ENCODE measurements at places on chromosomes 6 and 20.

- no peak for DNase-seq
Measured at GRCh38 chr6:2684103-2684749, 66.5 kb downstream of the MYLK4 start.

GRCh38 chr6:111609028-111609820, 3.5 kb upstream of the TRAF3IP2 start:
- no peak for DNase-seq

GRCh38 chr6:24883618-24884017, 52.1 kb downstream of the RIPOR2 start:
- DNase-seq: no peak

DNA sequence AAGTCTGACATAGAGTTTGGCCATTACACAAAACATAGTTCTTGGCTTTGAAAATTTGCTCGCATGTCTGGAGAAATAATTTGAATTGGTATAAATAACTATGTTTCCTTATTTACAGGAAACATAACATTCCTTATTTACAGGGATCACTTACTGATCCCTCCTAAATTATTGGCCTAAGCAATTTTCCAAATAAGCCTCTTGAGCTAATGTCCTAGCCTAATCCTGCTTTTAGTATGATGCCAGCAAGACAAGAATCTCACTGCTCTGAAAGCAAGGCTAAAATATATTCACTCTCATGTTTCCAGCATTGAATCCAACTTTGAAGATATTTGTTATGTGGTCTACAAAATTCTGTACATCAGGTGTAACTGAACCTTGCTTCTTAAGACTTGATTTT, 4.1 kb upstream of the TBC1D32 start:
- DNase-seq: no peak

- DNase-seq: no peak
Measured at GRCh38 chr6:153103319-153103655, 27.8 kb downstream of the RGS17 start.

GRCh38 chr6:43749461-43749860, 20.6 kb upstream of the VEGFA start:
- DNase-seq: no peak

DNA sequence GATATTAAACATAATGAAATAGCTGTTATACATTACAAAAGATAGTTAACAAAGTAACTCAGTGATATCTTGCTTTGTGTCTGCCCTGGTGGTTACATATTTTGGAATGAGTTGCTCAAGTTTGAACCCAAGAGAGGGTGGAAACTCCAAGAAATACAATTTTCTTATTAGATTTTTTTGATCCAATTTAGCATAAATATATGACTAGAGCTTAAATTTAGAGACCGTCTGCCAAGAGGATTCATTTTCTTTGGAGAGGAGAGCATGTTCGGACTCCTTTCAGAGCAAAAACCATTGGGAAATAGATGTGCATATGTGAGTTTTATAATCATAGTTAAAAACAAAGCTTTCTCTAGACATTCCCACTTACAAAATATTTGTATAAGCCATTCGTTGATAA, 353.4 kb downstream of the EPM2A start:
- no peak for DNase-seq

- DNase-seq: no peak
Measured at GRCh38 chr6:158008864-158009113, 27.1 kb downstream of the SYNJ2 start.

- DNase-seq: no peak
Measured at GRCh38 chr20:11158146-11158545, 484.3 kb upstream of the JAG1 start.

GRCh38 chr6:31769684-31770371, 7.3 kb downstream of the VWA7 start:
- DNase-seq: no peak

- no peak for DNase-seq
Measured at GRCh38 chr20:10504994-10505730, 70.1 kb downstream of the SLX4IP start.

GRCh38 chr20:6715401-6715941, 52.0 kb upstream of the BMP2 start:
- no peak for DNase-seq

DNA sequence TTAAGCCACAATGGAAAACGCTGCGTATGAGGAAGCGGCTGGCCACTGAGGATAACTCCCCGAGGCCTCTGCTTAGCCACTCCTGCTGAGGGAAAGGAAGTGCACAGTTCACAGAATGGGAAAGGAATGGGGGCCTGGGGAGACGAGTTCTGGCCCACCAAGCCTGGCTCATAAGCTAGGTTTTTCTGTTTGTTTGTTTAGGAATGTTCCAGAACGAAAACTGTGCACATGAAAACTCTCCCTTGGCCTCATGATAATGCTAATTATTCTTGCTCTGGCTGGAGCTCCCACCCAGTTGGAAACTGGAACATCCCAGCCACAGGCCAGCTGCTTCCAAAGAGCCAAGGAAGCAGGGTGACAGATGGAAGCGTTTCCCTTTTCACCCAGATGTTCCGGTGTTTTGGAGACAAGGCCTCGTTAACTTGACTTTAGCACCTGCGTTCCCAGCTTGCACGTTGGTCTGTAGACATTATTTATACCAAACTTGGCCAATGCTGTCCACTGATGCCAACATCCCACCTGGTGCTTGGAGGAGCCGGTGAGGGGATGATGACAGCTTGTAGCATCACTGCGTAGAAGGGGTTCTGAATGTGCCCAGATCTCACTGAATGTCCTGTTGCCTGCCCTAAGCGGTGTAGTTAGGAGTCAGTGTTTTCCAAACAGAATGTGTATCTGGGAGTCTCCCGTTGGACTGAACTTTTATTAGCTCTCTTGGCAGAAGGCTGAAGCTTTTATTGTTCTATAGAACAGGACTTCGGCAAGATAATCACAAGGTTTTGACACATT, 34.5 kb downstream of the APCDD1L start:
- no peak for DNase-seq

GRCh38 chr6:80467408-80467807, 360.9 kb downstream of the BCKDHB start:
- DNase-seq: no peak
